Non-pigmented ciliary epithelial cell (primary cell): ENCODE measurements at places on chromosomes 4 and X.
A peak's percentile ranks its signal among the peaks of the same experiment; 100 is the strongest.

GRCh38 chr4:106818764-106819163 is 217.3 kb downstream of the DKK2 start:
- DNase-seq = no peak

DNA sequence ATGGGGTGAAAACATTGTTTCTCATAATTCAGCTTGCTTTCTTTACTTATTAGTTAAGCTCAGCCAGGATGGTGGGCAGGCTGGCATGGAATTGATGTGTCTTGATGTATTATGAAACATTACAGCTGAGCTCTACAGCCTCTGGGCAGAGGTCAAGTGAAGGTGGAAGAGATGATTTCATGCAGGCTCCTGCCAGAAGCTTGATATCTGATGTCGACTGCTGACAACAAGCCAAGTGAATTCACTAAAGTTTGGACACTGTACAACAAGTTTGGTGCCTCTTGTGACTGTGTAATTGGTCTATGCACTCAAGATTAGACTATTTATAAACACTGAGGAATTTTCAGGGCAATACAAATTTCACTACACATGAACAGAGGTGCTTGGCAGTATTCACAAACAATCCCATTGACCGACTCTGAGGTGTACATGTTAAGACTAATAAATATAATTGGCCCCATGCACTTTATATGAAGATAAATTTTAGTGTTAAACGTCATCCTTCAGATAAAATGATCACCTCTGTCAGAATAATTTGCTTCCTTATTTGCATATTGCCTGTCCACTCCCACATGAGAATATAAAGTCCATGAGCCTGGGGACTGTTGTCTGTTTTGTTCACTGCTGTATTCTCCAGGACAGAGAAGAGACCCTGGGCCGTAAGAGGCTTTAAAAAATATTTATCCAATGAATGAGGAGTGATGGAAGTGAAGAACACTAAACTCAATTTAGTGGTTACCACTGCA is 612.2 kb downstream of the IQCM start:
- peak; percentile 6 for DNase-seq

DNA sequence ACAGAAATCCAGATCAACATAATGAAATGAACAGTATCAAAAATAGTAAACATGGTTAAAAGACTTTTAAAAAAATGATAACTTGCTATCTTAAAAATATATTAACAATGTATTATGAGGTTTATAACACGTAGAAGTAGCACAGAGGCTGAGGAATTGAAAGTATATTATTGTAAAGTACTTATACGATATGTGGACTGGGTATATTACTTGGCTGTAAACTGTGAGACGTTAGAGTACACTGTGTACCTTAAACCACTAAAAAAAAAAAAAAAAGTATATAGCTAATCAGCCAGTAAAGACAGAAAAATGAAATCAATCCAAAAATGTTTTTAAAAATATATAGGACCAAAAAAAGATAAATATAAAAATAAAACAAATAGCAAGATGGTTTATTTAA is 120.6 kb downstream of the TET2 start:
- DNase-seq = no peak

DNA sequence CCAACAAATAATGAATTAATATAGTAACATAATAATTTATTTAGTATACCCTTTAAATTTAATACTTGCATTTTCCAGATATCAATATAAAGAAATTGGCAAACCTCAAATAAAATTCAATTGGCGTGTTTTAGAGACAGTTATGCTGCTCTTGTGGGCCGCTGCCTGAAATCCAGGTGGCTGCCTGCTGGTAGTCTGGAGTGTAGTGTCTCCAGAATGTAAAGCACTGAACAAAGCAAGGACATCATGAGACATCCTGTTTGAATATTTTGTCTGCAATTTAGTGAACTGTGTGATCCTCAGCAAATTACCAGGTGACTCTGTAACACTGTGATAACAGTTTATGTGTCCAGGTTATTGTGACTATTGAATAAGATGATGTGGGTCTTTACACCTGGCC is 29.9 kb downstream of the ZFP42 start:
- no peak for DNase-seq

GRCh38 chr4:85967872-85968271 is 392.0 kb downstream of the MAPK10 start:
- no peak for DNase-seq

GRCh38 chrX:121227888-121228287 is 180.5 kb downstream of the GLUD2 start:
- DNase-seq = no peak

- DNase-seq = no peak
These were observed 106.3 kb upstream of the ANXA10 start for GRCh38 chr4:167986044-167986443.

DNA sequence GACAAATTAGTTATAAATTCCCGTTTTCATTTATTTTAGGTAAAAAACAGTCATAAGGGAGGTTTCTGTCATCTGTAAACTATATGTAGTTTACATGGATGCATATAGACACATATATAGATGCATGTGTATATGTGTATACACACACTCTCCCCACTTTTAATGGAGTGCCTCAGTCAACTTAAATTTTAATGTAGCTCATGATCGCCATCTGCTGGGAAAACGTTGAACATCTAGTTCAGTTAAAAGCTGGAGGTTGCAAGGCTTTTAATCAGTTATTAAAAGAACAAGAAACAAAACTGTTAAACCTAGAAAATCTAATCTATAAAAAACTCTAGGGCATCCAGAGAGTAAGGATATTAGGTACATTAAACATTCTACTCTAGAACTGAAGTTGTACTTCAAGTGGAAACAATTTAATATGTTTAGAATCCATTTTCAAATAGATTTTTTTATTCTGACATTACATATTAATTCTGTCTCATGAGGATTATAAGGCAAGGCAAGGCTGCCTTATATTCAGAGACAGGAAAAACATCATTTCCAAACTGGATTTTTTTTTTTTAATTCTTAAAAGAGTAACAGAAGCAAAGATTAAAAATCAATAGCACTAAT is 122.6 kb downstream of the SHISA3 start:
- DNase-seq = no peak

DNA sequence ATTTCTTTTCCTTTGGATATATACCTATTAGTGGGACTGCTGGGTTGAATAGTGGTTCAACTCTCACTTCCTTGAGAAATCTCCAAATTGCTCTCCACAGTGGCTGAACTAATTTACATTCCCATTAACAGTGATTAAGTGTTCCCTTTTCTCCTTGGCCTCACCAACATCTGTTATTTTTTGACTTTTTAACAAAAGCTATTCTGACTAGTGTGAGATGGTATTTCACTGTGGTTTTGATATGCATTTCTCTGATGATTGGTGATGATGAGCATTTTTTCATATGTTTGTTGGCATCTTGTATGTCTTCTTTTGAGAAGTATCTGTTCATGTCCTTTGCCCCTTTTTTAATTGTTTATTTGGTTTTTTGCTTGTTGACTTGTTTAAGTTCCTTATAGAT is 413.0 kb downstream of the MAPK10 start:
- no peak for DNase-seq

DNA sequence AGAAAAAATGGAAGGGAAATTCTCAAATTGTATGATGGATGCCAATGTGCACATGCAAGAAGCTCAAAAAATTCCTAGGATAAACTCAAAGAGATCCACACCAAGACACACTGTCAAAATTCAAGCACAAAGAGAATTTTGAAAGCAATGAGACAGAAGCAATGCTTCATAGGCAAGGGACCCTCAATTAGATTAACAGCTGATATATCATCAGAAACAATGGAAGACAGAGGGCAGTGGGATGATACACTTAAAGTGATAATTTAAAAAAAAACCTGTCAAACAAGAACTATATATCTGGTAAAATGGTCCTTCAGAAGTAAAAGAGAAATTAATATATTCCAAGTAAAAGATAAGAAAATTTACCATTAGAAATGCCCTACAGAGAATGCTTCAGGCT is 306.3 kb upstream of the PCDH7 start:
- no peak for DNase-seq

- no peak for DNase-seq
These were observed 6.2 kb downstream of the IL21 start for GRCh38 chr4:122614621-122615020.

DNA sequence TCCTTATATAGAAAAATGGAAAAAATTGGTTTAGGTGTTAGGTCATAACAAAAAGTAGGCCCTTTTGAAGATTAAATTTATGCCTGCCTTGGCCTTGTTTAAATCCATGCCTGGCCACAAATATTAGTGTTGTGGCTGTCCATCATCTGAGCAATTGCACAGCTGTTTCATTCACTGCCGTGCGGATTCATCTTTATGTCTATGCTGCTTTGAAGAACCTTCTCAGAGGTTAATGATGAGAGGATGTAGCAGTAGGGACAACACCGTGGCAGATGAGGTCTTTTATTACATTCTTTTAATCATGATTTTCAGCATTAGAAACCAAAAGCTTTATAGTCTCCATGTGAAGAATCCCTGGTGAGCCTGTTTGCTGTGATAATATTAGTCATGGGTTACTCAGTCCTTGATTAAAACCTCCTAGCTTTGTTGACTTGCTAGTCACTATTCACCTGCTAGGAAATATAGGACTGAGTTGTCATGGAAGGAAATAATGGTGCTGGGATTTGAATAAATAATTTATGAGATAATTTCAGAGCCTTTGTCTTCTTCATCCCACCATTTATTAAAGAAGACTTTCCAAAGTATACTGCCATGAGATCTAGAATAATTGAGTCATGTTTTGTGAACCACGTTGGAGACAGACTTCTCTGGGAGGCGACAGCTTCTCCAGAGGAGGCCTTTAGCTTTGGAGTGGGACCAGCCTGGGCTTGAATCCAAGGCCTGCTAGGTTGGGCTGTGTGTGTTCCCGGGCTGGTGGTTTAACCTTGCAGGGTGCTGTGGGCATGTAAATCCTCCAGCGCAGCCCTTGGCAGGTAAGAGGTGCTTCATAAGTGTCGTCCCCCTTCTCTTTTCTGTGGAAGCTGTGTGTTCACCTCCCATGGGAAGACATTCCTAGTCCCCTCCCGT is 53.5 kb downstream of the PTTG2 start:
- no peak for DNase-seq

DNA sequence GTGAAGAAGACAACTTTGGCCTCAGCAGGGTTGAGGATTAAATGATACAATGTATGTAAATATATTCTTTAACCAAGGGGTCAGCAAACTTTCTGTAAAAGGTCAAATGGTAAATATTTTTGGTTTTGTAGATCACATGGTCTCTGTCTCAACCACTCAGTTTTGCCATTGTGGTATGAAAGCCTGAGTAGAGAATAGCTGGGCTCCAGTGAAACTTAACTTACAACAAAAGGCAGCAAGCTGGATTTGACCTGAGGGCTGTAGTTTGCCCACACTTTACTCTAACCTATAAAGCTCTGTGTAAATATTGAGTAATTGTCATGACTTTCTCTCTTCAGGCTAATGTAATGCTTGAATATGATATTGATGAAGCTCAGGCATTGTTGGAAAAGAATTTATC is 19.6 kb downstream of the VBP1 start:
- DNase-seq = no peak

GRCh38 chr4:128333309-128334018 is 45.9 kb upstream of the PGRMC2 start:
- no peak for DNase-seq

- no peak for DNase-seq
These were observed at the start of gene TBC1D1 for GRCh38 chr4:37890801-37891259. TBC1D1 (plus strand) TSS chr4:37891084; CDS start chr4:37902096, 11,012 bp downstream.

GRCh38 chr4:86975927-86976326 is 41.1 kb downstream of the AFF1 start:
- DNase-seq = no peak

DNA sequence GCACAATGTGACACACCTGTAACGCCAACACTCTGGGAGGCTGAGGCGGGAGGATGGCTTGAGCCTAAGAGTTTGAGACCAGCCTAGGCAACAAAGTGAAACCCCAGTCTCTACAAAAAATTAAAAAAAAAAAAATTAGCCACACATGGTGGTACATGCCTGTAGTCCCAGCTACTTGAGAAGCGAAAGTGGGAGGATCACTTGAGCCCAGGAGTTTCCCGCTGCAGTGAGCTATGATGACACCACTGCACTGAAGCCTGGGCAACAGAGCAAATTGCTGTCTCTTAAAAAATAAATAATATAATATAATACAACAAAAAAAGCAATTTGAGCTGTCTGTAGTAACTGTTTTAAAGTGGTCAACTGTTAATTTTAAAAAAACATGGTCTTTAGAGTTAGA is 13.2 kb downstream of the SPOCK3 start:
- DNase-seq = no peak

GRCh38 chr4:175371091-175371490 is 441.0 kb downstream of the GPM6A start:
- DNase-seq = no peak

- DNase-seq = no peak
These were observed 26.5 kb upstream of the ATOH1 start for GRCh38 chr4:93802045-93802444.

- DNase-seq = no peak
These were observed 91.8 kb downstream of the MAB21L2 start for GRCh38 chr4:150673793-150674192.

DNA sequence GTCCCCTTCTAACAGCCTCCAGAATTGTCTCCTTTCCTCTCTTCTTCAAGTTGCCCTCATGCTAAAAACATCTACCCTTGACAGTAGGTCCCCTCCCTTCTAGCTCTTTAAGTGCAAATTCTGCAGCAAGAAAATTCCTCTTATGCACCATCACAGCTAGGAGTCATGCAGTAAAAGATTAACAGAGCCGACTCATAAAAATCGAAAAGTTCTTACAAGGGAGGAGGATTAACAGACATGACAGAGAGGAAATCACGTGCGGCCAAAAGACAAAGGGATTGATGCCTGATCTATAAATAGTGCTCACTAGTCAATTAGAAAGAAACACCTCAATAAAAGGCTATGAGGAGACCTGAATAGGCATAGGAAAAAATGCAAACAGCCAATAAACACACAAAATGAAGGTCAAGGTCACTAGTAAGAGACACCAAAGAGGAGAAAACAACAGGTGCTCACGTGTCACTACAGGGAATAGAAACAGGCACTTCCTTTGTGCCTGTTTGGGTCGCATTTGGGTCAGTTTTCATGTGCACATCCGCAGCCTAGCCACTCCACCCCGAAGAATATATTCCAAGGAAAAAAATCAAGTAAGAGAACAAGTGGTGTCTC is 3.4 kb downstream of the RNF212 start:
- no peak for DNase-seq

- DNase-seq = no peak
These were observed at the start of gene KIAA1210 for GRCh38 chrX:119127650-119128049. KIAA1210 (minus strand) TSS chrX:119127812; CDS start chrX:119123642, 4,170 bp downstream.

- DNase-seq = peak; percentile 35
These were observed 904.9 kb upstream of the EPHA5 start for GRCh38 chr4:66575008-66575696.
